ENCODE measurements at places on chromosomes 7 and 10.

- DNase-seq, result no peak
Measured at GRCh38 chr7:84092207-84092606, 102.4 kb downstream of the SEMA3A start.

DNA sequence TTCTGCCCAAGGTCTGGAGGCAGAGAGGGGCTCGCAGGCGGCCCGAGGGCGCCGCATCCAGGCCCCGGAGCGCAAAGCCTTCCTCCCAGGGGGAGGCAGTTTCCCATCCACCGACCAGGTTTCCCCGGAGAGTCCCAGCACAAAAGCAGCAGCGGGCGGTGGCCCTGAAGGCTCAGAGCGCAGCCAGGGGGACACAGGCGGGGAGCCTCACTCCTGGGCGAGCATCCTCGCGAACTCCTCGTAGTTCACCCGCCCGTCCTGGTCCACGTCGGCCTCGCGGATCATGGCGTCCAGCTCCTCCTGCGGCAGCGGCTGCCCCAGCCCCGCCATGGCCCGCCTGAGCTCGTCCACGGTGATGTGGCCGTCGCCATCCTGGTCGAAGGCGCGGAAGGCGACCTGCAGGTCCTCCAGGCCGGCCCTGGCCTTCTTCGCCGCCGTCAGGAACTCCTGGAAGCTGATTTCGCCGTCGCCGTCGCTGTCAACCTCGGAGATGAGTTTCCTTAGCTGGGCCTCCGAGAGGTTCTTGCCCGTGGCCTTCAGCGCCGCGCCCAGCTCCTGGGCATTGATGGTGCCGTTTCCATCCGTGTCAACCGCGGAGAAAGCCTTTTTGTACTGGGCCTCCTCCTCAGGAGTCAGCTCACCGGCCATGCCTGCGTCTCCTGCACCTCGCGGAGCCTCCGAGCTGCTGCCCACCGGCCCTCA lies 428 bp downstream of the CALML5 start:
- no peak for DNase-seq

DNA sequence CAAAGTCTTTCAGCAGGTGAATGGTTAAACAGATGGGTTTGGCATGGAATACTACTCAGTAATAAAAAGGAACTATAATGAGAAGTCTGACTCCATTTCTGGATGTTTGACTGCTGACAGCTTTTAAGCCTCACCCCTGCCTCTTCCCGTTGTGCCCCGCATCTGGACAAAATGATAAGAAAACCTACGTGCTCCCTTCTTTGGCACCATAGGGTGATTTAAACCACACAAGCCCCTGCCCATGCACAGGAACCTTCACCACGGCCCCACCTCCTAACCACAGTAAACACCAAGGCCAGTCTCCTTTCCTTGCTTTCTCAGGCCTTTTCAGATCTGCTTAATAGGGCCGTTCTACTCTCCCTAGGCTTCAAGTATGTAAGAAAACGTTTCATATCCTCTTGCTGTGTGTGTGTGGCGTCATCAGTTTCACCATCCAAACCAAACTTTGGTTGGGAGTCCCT lies 47.1 kb upstream of the UBN2 start:
- no peak for DNase-seq

- no peak for DNase-seq
Measured at GRCh38 chr7:132077971-132078685, 498.1 kb downstream of the PLXNA4 start.

DNA sequence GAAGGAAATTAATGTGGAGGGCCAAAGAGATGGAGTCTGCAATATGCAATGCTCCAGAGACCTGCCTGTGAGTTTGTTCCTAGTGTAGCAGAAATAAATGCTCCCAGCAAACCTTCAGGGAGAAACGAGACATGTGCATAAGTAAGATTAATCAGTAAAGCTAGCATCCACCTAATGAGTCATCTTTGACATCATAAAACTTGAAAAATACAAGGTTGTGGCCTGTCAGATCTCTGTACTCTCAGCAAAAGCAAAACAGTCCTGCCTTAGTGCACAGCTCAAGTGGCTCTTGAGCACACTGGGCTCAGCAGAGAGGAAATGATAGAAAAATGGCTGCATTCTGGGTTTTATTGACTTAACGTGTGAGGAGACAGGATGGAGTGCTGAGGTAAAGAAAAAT lies 32.5 kb upstream of the ERCC6 start:
- no peak for DNase-seq

DNA sequence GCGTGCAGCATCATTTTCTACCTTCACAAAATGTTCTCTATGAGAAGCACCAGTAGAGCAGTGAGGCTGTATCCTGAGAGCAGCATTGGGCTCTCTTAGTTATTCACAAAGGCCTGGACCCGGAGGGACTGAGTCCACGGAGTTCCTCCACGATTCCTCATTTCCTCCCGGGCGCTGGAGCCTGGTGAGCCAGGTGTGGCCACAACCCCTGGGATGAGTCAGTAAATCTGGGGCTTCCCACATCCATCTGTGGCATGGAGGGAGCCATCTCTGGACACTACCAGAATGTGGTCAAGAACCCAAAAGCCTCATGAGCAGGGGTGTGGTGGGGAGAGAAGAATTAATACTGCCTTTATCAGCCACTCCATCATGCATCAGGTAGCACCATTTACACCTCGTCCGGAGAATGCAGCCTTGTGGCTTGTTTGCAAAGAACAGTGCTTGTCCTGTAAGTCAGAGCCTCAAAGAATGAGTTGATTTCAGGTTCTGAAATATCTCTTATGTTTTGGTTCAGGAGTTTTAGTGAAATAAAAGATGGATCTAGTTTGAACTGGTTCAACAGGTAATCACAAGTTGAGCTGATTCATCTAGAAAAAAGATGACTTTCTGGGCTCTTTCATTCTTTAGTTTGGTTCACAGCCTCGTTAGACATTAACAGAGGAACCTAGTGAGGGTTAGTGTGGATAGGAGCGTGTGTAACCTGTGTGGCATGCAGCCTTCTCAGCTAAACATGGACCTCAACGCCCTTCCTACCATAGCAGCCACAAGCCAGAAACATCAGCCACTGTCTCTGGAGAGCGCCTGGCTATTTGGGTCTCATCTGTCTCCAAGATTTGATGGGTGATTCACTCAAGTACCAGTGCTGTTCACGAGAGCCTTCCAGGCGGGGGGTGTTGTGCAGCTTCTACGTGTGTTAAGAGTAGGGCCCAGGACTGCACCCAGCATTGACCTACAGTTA lies 95.2 kb downstream of the WDR37 start:
- DNase-seq, result no peak

DNA sequence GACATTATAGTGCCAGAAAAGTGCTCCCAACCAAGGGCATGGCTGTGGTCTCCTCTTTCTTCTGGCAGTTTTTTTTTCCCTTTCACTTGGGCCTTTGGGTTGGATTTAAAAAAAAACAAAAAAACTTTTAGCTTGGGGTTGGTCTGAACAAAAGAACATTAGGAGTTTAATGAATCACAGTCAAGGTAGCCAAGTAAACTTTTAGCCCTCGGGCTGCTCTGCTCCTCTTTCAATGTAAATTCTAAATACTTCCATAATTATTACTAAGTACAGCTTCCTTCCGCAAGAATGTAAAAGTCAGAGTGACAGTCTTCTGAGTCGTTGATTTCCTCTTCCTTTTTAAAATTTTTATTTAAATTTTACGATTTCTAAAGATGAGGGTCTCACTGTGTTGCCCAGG lies 79.2 kb downstream of the NRF1 start:
- DNase-seq, result no peak

- no peak for DNase-seq
Measured at GRCh38 chr10:35517431-35518181, 87.5 kb upstream of the GJD4 start.

- no peak for DNase-seq
Measured at GRCh38 chr10:131767716-131768115, 133.1 kb upstream of the PPP2R2D start.

DNA sequence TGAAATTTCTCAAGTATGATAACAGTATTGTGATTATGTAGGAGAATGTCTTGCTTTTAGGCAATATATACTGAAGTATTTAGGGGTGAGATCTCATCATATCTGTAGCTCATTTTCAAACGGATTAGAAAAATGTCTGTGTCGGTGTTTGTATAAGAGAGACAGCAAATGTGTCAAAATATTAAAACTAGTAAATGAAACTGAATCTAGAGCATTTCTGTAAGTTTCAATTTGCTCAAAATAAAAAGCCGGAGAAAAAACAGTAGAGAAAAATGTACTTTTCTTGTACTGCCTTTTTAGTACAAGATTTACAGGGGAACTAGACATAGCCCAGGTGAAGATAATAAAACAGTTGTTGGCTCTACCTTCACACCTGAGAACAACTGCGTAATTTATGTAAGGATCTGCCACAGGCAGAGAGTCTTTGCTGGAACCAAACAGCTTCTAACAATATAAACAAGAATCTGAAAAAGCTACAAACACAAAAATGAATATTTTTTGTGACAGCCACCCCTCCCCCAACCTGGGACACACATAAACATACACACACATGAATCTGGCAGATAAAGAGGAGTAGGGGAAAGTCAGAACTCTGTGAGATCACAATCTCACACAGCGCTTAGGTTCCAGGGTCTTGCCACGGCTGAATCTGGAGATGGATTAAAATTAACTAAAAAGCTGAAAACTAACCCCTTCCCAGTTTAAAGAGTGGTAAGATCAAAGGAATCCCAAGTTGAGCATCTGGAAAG lies 153.3 kb downstream of the AVL9 start:
- no peak for DNase-seq

DNA sequence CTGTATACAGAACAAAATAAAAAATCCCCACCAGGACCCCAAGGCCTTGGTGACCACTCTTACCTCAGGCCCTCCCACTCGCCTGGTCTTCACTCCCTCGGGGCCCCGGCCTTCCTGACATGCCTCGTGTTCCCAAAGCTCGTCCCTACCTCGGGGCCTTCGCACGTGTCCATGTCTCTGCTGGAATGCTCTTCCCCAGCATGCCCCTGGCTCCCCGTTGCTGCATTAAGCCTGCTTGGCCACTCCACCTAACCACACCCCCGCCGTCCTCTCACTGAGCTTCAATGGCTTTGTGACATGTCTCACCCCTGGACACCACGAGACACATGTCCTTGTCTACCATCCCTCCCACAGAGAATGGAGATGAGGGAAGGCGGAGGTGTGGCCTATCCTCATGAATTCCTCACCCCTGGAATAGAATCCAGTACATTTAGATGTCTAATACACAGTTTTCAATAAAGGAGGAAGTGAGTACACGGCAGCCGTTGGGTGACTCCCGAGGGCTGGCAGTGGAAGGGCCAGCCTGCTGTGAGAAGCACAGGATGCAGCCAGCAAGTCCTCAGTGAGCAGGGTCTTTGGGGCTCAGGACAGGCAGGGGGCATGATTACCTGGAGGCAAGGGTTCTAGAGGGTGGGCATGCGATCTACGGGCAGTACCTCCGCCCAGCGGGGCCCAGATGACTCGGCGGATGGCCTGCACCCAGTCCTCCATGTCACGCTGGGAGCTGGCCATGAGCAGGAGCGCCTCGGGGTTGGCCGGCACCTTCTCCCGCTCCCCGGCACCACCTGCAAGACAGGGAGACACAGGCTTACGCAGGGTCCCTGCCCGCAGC lies 125.7 kb downstream of the ARHGAP22 start:
- DNase-seq, result no peak

DNA sequence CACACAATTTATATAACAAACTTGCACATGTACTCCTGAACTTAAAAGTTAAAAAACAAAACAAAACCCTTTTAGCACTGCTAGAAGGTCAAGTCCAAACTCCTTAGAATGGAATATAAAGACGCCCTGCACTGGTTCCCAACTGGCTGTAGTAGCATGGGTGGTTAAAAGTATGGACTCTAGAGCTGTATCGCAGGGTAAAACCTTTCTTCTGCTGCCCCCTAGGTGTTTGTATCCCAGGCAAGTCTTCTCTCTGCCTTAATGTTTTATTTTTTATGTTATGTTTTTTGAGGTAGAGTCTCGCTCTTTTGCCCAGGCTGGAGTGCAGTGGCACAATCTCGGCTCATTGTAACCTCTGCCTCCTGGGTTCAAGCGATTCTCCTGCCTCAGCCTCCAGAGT lies 35.2 kb downstream of the LSMEM1 start:
- DNase-seq, result no peak

GRCh38 chr10:112803961-112804401 lies 146.1 kb upstream of the TCF7L2 start:
- DNase-seq, result no peak

- DNase-seq, result no peak
Measured at GRCh38 chr7:149459540-149460452, 1.1 kb downstream of the ZNF777 start.

- no peak for DNase-seq
Measured at GRCh38 chr7:57182031-57182430, 49.8 kb upstream of the ZNF479 start.

All from activated T-cell treated with anti-CD3 and anti-CD28 coated beads for 4 hours (primary cell).